ENCODE measurements at places on chromosomes 11 and 22.

- no peak for DNase-seq
Measured at GRCh38 chr22:16847271-16847670, 22.1 kb upstream of the XKR3 start.

GRCh38 chr11:57466680-57467079, 6.4 kb downstream of the RTN4RL2 start:
- DNase-seq = no peak

- DNase-seq = peak; percentile 44
Measured at GRCh38 chr11:129013737-129014475, 71.2 kb upstream of the TP53AIP1 start.

DNA sequence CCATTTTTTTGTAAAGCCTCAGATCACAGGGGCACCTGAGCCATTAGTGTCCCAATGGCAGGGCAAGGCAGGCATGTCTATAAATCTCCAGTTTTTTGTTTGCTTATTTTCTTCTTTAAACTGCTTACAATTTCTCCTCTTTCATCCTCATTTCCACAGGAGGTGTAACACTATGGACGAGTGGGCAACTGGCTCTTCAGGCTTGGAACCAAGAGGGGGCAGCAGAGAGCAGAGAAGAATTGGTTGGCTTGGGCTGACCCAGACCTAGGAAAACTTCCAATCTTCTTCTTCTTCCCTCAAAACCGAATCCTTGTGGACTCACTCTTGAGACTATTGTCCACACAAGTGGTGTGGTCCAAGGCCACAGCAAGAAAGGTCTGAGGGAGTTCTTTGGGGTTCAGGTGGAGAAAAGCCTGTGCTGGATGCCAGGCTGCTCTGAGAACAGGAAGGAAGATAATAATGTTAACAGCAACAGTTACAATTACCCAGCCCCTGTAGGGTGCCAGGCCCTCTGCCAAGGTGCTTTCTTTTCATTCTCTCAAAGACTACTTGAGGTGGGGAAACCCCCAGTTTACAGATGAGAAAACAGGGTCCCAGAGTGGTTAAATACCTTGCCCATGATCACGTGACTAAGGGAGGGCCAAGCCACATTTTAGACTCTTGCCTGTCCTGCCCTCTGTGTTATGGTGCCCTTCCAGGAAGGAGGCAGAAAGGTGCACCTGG, 70.7 kb upstream of the E2F8 start:
- no peak for DNase-seq

DNA sequence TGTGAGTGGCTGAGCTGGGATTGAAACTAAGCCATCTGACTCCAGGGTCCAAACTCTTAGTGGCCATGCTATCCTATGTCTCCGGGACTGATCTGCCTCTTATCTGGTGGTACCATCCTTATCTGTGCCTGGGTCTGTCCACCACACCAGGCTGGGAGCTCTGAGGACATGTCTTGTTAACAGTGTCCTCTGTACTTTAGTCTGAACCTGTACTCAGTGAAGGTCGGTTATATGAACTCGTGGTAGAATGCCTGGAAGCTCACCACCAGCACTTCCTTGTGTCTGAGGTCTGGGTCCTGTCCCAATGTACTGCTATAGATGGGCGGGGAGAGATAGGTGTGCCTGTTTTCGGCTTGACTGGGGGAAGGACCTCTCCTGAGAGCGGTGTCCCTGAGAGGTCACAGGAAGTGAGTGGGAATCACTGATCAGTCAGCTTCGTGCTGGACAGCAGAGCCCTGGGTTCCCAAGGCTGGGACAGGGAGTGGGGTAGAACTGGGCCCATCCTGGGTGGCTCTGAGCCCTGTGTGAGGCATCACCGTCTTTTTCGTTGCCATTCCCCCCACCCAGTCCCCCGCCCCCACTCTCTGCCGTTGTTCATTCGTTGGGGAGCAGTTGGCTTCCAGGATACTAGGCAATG, 8.9 kb downstream of the MYO7A start:
- no peak for DNase-seq

- DNase-seq = no peak
Measured at GRCh38 chr11:124315052-124315451, 1.3 kb upstream of the OR8D1 start.

- DNase-seq = no peak
Measured at GRCh38 chr11:119530509-119530908, 107.5 kb upstream of the THY1 start.

DNA sequence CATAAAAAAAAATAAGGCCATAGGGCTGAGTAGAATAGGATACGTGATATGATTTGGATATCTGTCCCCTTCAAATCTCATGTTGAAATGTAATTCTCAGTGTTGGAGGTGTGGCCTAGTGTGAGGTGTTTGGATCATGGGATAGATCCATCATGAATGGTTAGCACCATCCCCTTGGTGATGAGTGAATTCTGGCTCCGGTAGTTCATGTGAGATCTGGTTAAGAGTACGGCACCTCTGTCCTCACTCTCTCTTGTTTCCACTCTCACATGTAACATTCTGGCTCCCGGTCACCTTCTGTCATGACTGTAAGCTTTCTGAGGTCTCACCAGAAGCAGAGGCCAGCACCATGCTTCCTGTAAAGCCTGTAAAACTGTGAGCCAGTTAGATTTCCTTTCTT, 45.5 kb downstream of the RAB30 start:
- no peak for DNase-seq

DNA sequence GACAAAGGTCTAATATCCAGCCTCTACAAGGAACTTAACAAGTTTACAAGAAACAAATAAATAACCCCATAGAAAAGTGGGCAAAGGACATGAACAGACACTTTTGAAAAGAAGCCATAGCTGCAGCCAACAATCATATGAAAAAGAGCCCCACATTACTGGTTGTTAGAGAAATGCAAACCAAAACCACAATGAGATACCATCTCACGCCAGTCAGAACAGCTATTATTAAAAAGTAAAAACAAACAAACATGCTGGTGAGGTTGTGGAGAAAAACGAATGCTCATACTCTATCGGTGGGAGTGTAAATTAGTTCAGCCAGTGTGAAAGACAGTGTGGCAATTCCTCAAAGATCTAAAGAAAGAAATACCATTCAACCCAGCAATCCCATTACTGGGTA, 5.6 kb upstream of the SLC22A25 start:
- no peak for DNase-seq

- DNase-seq = peak; percentile 5
Measured at GRCh38 chr11:15006139-15006759, 34.1 kb upstream of the CALCA start.

DNA sequence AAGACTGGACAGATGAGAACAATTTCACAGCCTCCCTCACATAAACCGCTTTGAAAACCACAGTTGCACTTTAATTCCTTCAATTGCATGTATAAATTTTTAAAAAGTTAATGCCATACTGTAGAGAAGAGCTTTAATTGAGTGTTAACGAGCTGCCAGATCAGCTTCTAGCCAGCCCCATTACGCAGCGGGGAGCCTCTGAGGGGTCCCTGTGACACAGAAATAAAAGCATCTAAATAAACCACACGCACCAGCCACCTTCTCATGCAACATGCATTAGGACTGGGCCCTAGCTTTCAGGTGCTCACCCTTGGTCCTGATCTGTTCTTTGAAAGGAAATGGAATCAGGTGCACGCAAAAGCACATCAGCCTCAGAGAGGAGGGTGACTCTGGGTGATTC, 111.7 kb downstream of the SPATA19 start:
- DNase-seq = no peak

DNA sequence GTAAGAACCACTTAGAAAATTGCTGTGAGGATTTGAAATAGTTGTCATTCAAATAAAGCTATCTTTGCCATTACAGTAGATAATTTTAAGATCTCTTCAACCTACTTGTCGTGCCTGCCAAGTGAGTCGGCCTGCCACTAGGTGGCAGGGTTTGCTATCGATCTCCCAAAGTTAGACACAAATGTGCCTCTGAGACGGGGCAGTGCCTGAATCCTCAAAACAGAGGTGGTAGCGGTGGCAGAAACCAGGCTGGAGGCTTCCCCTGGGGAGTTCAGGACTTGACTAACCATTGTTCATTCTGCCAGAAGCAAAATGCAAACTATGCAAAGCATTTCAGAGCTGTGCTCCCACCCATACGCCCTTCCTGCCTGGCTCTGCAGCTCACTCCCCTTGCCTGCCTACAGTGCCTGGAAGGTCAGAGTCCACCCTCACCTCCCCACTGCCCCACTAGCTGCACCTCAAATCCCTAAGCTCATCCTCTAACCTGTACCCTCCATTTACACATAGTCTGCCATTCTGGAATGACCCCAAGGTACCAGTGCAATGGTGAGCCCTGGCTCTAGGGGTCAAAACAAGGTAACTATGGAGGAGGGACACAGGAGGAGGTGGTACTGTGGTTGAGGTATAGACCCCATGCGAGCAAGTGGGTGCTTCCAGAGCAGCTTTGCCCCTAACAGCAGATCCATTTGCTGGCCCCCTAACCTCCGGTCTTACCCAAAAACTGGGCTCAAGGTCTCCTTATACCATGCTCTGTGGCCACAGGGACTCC, 82.1 kb downstream of the C11orf58 start:
- DNase-seq = peak; percentile 22

DNA sequence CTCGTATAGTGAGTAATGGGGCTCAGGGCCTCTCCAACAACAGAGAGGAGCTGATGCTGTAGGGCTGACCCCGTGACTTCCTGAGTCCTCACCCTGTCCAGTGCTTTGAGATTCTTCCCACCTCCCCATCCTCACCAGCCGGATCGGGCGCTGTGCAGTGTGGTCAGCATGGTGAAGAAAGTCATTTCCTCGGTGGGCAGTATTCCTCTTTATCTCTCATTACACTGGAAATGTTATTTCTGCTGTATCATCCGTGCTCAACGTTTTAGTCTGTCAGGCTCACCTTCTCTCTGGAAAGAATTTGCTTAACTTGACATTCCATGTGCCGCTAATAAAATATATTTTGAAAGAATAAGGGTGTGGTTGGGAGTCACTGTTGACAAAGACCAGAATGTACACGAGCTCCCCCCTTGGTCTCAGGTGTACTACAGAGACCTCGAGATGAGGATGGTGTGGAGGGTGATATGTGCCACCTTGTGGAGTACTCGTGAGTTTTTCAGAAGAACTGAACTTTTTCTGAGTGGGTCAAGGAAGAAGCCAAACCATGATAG, 25.7 kb upstream of the SCGB1A1 start:
- no peak for DNase-seq

GRCh38 chr11:132590986-132591385, 941.3 kb downstream of the OPCML start:
- DNase-seq = no peak
